ENCODE measurements at places on chromosomes 4 and X. TPM values are rescaled to one million over a fixed set of nuclear protein-coding genes. Genes with fewer than 3 reads are reported as not detected.

DNA sequence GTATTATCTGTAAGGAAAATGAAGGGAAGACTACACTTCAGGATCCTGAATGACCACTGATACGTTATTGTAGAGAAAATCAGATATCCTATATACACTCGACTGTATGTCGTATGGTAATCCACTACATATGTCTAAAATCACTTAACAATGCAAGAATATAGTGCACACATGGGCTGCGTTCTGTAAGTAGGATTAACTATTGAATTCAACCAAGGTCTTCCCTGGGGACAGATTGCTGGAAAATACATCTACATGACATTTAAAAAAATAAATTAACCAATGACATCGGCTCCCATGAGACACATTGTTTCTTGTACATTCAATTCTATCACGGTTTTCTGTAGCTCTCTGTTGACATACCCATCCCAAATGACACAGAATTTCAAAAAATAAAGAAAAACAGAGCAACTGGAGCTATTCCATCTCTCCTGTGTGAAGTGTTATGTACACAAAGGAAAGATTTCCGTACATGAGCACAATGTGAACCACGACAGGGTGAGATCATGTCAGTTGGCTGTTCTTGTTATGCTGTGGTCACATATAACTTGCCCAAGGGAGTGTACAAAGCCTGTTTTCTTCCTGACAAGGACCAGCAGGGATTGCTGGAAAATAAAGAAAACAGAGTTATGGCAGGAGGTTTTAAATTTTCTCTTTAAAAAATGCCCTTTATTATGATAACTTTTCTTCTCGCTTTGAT is 6.1 kb downstream of the ENOX2 start:
- no peaks in the 10 kb centered on the region for H3K36me3 ChIP-seq
- no peak overlapping the region for H3K27ac ChIP-seq
- no peak for DNase-seq
- no peaks in the 10 kb centered on the region for H3K4me1 ChIP-seq
- no peaks in the 10 kb centered on the region for H3K27me3 ChIP-seq
- no peak overlapping the region for H3K4me3 ChIP-seq

DNA sequence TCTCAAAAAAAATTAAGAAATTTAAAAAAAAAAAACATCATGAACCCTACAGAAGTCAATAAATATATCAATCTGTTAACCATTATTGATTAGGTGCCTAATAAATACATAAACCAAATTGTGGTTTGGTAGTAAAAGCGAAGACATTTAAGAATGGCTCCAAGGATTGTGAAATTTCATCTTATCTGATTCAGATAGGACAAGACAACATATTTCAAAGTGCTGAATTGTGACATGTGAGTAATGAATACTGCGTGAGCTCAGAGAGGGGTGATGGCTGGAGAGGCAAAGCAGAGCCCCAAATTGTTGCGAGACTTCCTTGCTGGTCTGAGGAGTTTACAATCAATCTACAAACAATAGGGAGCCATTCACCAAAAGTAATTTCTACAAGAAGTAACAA is 8.2 kb downstream of the AMBN start:
- no peak overlapping the region for H3K4me3 ChIP-seq
- no peak for DNase-seq
- no peaks in the 10 kb centered on the region for H3K36me3 ChIP-seq
- no peaks in the 10 kb centered on the region for H3K27me3 ChIP-seq

DNA sequence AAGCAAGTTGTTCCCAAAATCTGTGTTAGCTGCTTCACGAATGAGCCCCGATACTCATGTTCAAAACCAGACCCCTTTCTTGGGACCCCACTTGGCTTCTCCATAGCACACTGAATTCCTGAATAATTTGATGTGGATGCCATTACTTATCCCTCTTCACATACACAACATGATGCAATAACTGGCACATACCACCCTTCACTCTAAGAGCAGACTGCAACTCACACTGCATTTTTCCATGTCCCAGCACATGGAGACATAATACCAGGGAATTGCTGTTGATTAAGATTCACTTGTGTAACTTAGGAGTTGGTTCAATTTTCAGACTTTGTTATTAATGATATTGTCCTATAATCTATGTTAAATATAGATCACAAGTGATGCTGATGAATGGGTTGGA is 213.4 kb downstream of the MAML3 start:
- no peak overlapping the region for H3K27ac ChIP-seq
- H3K36me3 ChIP-seq, result no peaks in the 10 kb centered on the region
- no peak overlapping the region for H3K4me3 ChIP-seq
- no peak for DNase-seq
- H3K27me3 ChIP-seq, result no peaks in the 10 kb centered on the region
- H3K4me1 ChIP-seq, result peaks cover 4% of the 10 kb centered on the region

The CLCN5 gene
- total RNA-seq, result 5.9 TPM

The MAGEC1 gene
- not detected for total RNA-seq
